ENCODE measurements at places on chromosomes 1 and 21. TPM values are rescaled to one million over a fixed set of nuclear protein-coding genes. Genes with fewer than 3 reads are reported as not detected.

DNA sequence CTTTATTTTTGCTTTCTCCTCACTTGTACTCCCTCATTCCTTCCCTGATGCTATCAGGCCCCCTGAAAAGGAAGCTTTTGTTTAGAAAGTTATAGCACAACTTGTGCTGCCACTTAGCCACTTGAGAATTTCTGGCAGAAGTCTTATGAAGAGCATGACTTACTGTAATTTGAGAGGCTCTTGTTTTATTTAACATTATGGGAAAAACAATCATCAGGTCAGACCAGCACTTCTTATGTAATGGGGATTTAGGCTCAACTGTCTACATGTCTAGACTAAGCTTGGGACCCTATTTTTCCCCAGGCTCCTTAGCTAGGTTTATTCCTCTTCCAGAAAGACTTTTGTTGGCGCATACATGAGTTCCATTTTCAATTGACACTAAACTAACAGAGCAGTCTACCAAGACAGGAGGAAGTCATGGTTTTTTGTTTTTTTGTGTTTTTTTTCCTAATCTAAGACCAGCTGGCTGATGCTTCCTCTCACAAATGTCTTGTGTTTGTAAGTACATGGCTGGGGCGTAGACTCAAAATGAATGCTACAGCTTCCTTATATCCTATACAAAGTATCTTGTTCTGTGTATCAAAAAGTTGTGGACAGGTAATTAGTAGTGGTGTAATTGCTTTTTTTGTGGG lies 31.5 kb downstream of the TNFSF4 start:
- DNase-seq, result no peak

GRCh38 chr1:35215346-35215745 lies 22.4 kb upstream of the SFPQ start:
- DNase-seq, result no peak

DNA sequence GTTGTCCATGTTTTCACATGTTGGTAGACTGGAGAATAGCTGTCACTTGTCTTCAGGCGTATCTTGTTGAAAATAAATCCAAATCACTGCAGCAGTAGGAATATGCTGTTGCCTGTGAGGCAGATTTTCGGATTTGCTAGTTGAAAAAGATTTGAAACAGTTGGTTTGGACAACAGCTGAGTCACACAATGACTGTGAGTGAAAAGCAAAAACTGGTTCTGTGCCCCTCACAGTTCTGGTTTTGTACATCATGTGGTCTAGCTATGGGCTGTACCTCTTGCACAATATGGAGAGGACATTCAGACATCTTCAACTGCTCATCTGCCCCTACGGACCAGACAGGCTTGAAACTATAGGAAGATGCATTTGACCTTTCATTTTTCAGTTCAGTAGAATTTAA lies 1.8 kb downstream of the ARF1 start:
- no peak for DNase-seq

The OR2T2 gene
- polyA plus RNA-seq, result not detected

The CATSPERE gene
- polyA plus RNA-seq, result 1.9 TPM

The CD1C gene
- 1.9 TPM for polyA plus RNA-seq

All from right renal cortex interstitium (tissue), 3 donors.